ENCODE measurements at places on chromosomes 3 and 15.

DNA sequence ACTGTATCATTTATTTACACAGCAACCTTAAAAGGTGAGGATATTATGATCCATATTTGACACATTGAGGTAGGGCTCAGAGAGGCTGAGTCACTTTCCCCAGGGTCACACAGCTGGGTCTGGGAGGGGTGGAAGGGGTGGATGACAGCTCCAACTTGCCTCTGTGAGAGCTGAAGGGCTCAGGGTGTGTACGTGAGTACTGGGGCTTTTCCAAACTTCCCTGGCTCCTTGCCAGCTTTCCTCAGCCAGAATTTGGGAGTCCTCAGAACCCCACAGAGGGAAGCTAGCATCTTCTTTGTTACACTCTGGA is 58.3 kb upstream of the SLC6A11 start:
- DNase-seq: no peak

DNA sequence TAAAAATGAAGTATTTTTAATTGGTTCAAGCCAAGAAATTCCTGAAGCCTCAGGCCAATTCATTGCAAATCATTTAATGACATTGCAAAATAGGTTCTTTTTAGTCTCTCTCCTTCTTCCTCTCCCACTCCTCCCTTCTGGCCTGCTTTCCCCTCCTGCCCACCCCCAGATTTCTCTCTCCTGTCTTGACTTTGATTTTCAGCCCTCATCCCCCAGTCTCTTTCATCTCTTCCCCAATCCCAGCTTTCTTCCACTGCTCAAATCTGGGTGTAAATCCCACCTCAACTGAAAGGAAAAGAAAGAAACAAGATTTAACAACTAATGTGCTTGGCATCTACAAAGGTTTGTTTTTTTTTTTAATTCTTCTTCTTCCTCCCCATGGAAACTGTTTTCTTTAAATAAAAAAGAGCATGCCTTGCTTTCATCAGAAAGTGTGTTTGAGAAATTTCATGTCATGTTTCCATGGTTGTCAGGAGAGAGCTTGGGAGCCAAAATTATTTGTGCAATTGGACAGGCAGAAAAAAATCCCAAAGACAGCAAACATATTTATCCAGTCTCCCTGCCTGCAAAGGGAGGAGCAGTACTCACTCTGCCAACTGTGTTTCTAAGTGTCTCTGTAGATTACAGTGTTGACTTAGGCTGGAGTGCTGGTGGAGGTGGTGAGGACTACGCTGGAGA is 50.4 kb downstream of the BOC start:
- no peak for DNase-seq

GRCh38 chr3:184417619-184418327 is 37.9 kb downstream of the CHRD start:
- peak; percentile 14 for DNase-seq

- DNase-seq: no peak
These were observed 25.7 kb downstream of the IQSEC1 start for GRCh38 chr3:13047296-13048165.

DNA sequence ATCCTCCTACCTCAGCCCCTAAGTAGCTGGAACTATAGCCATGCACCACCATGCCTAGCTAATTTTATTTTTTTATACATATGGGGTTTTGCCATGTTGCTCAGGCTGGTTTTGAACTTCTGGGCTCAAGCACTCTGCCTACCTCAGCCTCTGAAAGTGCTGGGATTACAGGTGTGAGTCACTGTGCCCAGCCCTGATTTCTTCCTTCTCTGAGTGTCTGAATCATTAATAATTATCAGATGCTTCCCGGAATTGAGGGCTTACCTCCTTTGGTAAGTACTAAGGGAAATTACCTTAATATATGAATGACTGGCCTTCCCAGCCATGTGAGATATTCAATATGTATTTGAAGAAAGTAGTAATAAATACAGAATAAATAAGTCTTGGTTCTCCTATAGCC is 7.2 kb downstream of the CLPX start:
- no peak for DNase-seq

- DNase-seq: no peak
These were observed 153.8 kb downstream of the EEFSEC start for GRCh38 chr3:128307029-128307633.

DNA sequence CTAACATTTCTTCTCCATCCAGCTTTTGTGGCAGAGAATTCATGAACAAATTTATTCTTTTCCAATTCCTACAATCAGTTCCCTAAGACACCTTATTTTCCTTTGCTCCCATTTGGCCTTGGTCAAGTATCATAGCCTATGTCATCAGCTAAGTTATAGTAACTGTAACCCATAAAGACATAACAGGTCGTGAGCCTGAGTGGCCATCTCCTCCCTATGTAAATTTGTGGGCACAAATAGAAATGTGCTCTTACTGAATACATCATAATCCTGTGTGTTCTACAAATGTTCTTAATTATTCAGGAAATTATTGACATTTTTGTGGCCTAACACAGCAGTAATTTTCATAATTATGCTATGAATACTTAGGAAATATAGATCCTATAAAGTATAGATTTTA is 108.9 kb upstream of the ZNF717 start:
- DNase-seq: no peak
